ENCODE measurements at places on chromosomes 11 and 22.

- no peak for DNase-seq
Measured at GRCh38 chr11:35566181-35566580, 40.8 kb upstream of the PAMR1 start.

DNA sequence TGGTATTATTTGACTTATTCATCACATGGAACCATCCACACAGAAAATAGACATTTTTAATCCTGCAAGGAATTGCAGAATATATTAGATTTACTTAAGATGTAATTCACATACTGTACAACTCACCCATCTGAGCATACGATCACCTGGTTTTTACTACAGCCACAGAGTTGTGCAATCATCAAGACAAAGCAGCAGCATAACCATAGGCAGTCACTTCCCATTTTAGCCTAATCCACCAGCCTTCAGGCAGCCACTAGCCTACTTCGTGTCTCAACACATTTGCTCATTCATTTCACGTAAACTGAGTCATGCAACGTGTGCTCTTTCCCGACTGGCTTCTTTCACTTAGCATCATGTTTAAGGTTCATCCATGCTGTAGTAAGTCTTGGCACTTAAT lies 23.0 kb downstream of the PIWIL3 start:
- DNase-seq = no peak

DNA sequence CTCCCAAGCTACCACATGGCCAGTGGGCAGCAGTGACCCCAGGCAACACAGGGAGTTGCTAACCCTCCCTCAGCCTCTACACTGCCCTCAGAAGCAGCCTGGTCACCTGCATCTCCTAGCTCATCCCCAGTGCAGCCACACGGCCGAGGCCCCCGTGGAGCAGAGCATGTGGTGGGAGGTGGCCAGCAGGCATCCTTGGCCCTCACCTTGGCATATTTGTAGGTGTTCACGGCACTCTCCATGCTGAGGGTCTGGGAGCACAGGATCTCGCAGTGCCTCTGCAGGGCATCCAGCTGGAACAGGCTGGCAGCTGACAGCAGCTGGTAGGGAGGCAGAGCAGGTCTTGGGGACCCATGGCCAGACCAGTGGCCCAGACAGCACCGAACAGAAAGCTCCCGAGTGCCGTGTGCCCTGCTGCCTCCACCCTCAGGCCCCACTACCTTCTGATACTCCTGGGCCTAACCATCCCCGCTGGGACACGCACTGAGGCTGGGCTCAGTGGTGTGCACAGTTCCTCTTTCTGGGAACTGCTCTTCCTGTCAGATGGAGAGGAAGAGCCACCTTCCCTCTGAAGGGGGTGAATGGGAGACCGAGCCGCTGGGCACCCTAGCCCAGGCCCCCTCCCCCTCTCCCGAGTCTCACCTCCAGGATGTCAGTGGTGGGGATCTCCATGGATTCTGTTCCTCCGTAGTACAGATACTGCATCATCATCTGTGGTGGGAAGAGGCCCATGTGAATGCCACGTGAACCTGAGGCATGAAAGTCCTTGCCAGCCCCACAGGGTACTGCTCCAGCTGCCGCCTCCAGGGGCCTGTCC lies 48.8 kb downstream of the NAT10 start:
- DNase-seq = no peak

- no peak for DNase-seq
Measured at GRCh38 chr11:132314911-132315455, 944.6 kb downstream of the NTM start.

DNA sequence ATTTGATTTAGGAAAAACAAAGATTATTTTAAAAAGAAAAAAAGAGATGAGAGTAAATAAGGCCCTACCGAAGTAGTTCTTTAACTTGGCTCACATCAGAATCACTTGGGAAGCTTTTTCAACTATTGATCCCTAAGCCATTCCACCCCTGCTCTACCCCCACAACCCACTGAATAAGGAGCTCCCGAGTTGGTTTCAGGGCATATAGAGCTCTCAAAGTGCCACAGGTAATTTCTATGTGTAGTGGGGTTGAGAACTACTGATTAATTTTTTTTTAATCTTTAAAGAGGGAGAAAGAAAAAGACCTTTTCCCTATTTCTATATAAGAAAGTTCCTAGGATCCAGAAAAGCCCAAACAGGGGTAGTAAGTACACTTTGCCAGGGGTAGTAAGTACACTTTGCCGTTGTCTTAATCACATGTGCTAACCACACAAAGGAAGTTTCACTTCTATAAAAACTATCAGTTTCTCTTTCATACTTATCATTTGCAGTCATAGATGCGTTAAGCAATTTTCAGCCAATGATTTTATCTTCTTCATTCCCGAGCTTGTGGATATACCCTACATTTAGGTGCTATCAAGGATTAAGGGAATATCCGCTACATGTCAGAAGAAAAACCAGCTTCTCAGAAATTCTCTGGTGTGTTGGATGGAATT lies 108.4 kb upstream of the ZC3H12C start:
- no peak for DNase-seq

GRCh38 chr11:120273432-120273831 lies 33.5 kb downstream of the POU2F3 start:
- no peak for DNase-seq

DNA sequence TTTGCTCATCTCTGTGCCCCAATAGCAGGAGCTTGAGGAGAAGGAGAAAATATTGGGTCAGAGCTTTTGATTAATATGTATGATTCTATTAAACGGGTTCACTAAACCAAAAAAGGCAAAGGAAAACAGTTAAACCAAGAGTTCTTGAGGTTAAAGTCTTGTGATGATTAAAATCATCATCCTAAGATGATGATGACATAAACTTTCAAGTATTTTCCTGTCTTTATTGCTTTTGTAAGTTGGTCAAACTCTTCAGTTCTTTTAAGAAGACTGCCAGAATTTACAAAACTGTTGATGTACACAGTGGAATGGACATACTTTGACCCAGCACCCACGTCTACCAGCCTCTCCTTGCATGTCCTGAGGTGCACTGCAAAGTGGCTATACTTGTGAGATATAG lies 41.0 kb downstream of the FDX1 start:
- DNase-seq = no peak

- DNase-seq = no peak
Measured at GRCh38 chr22:44838316-44839016, 86.1 kb downstream of the ARHGAP8 start.

DNA sequence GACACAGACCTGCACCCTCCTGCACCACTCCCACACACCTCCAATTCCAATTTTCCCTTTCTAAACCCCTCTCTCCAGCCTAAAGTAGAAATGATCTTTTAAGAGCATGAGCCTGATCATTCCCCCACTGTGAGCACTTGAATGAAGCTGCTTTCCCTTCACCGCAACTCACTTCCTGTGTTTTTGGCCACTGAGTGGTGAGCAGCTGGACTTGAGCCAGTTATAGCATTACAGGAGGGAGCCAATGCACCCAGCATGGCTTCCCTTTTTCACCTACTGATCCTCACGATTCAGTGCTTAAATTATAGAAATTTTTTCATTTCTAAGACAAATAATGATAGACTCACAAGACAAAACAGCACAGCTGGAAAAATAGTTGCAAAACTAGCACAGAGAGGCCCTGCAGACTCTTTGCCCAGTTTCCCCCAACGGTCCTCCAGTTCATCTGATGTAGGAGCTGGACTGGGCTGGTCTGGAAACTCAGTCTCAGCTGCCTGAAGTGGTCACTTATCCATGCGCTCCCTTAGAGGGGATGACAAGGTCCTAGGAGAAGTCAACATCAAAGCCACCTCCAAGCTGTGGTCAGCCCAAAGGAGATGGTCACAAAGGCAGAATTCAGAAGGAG lies 9.7 kb upstream of the APOL4 start:
- DNase-seq = no peak

DNA sequence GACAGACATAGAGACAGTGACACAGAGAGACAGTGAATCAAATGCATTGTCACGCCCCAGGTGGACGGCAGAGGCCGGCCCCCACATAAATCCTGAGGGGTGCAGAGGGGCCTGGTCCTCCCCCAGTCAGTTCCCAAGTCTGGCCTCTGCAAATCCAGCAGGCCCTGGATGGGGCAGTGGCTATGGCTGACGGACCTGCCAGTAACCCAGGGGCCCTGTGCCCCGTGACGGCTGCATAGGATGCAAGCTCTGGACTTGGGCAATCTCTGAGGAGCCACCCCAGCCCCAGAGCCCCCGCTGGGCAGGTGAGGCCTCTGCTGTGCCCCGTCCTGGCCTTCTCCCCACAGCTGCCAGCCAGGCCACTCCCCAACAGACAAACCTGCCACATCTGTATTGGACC lies 204.5 kb downstream of the BRD1 start:
- DNase-seq = no peak

DNA sequence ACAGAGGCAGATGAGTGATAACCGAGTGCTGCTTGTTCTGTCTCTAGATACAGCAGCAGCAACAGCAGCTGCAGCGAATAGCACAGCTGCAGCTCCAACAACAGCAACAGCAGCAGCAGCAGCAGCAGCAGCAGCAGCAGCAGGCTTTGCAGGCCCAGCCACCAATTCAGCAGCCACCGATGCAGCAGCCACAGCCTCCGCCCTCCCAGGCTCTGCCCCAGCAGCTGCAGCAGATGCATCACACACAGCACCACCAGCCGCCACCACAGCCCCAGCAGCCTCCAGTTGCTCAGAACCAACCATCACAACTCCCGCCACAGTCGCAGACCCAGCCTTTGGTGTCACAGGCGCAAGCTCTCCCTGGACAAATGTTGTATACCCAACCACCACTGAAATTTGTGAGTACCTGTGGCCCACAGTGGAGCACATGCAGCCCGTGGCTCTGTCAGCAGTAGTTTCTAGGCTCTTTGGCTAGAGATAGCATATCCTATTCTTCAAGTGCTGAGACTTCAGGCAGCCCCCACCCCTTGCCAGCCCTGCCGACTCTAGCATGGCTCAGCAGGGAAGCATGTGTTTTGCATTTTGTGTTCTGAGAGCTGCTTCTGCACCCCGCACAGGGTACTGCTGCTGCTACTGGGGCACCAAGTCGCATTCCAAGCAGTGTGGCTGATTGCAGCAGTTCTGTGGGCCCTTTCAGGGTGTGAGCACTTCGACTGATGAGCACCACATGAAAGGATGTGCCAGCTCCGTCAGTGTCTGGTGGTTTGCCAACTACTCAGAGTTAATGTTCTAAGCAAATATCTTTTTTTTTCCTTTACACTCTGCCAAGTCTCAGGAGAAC lies 59.2 kb downstream of the MED15 start:
- DNase-seq = no peak

- no peak for DNase-seq
Measured at GRCh38 chr11:46410021-46410420, 18.4 kb upstream of the CHRM4 start.

DNA sequence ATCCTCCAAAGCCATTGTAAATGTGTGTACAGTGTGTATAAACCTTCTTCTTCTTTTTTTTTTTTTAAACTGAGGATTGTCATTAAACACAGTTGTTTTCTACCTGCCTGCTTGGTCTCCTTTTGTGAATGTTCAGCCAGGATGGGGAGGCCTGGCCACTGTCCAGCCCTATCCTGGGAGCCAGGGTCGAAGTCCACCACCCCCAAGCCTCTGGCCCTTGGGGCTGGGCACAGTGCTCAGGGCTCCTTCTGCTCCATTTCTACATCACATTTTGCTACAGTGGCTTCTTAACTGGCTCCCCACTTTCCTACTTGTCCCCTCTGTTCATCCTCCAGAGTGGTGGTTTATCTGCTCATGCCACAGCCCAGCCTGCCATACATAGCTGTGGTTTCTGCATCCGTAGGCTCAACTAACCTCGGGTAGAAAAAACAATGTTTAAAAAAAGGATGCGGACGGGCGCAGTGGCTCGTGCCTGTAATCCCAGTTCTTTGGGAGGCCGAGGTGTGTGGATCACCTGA lies 2.5 kb upstream of the SMARCB1 start:
- DNase-seq = no peak

DNA sequence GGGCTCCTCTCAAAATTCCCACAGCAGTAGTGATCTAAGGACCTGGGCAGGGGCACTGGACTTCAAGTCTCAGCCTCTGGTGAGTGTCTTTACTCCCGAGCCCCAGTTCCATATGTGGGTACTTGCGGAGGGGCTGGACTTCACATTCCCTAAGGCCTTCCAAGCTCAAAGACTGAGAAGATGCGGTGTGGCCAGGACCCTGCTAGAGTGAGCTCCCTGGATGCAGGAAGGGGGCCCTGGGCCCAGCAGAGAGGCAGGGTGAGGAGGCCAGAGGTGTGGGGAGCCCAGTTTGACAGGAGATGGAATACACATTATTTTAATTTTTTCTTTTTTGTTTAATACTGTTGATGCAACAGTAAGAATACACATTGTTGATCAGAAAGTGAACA lies 83.7 kb downstream of the IGLL1 start:
- no peak for DNase-seq

DNA sequence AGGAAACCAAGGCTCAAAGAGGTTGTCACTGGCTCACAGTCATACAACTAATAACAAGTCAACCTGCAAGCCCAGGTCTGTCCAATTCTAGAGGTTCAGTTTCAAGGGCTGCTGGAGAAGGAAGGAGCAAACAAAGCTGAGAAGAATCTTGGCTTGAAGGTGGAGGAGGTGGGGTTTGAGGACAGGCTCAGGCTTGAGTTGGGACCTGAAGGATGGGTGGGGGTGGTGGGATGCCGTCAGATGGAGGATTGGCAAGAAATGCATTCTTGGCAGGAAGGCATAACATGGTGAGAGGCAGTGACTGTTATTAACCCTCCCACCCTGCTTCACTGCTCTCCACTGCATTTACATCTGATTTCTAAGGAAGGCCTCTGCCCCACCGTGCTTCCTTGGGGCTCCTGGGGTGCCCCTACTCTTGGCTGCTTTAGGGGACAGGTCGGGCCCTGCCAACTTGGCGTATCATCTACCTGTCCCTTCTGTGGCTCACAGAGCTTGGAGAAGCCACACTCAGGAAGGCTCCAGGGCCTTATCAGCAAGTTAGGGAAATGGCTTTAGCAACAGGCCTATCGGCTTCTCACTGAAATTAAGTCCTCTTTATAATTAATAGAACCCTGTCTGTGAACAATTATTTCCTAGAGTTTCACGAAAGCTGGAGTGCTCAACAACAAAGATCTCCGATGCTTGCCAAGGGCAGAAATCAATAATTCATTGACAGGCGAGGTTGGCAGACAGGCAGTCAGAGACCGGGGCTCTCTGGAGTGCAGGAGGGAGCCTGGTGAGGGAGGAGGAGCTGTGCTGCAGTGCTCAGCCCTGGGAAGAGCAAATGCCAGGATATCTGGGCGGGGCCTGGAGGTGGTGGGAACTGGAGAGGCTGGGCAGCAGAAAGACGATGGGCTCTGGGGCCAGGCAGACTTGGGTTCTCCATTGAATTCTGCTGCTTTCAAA lies 84.9 kb upstream of the NARS2 start:
- no peak for DNase-seq

Data from NK-92 treated with Interleukin-12 subunit alpha and Interleukin-12 subunit beta, amount 100 ng/mL, for 24 hours (cell line).